ENCODE measurements at places on chromosomes 11 and 22. TPM values are rescaled to one million over a fixed set of nuclear protein-coding genes. Genes with fewer than 3 reads are reported as not detected.

EMID1 gene
- 3.5 TPM for total RNA-seq

PYGM gene
- 0.44 TPM for total RNA-seq

HBG1 gene
- not detected for total RNA-seq

ANO9 gene
- total RNA-seq: 0.32 TPM

AMOTL1 gene
- total RNA-seq: 47.6 TPM

CHRNA10 gene
- 0.94 TPM for total RNA-seq

Data from bladder microvascular endothelial cell (primary cell).